ENCODE measurements at places on chromosomes 7 and 10.

- DNase-seq: no peak
These were observed 282.3 kb upstream of the CHRM2 start for GRCh38 chr7:136585954-136586670.

- no peak for DNase-seq
These were observed 102.6 kb upstream of the PFKP start for GRCh38 chr10:2964632-2965296.

- no peak for DNase-seq
These were observed 230.9 kb downstream of the AGMO start for GRCh38 chr7:15330943-15331342.

- no peak for DNase-seq
These were observed 64.9 kb upstream of the NRBF2 start for GRCh38 chr10:63068246-63068645.

GRCh38 chr10:118282670-118283069 is 59.5 kb downstream of the FAM204A start:
- DNase-seq: no peak

DNA sequence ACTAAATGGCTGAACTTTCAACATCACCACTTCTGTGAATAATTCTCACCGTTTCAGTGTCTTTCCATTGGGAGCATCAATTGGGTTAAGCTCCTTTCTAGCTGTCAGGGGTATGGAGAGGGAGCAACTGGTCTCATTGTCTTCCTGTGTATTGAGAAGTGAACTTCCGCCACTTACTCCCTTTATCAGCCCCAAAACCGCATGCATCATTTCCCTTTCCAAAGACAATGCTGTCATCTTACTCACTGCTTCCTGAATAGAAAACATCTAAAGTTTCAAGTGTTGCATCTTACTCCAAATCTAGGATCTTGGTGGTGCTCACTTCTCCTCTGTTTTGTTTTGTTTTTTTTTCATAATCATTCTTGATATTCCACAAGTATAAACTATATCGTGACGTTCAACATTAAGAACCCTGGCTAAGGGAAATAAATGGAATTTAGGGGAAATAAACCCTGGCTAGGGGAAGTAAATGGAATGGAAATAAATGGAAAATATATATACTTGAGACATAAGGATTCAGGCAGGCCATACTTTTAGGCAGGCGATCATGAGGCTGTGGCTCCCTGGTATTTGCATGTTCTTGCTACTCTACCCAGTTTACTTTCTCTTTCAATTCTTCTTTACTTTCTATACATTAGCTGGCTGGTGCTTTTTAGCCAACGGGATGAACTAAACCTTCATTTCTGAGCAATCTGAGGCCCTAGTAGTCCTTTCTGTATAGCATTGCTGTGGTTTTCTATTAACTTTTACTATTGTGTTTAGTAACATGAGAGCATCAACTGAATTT is 371.9 kb downstream of the BMPER start:
- DNase-seq: no peak

GRCh38 chr10:91564508-91564907 is 68.4 kb downstream of the PPP1R3C start:
- DNase-seq: no peak

- DNase-seq: no peak
These were observed 67.8 kb upstream of the ATP6V0A4 start for GRCh38 chr7:138865843-138866242.

DNA sequence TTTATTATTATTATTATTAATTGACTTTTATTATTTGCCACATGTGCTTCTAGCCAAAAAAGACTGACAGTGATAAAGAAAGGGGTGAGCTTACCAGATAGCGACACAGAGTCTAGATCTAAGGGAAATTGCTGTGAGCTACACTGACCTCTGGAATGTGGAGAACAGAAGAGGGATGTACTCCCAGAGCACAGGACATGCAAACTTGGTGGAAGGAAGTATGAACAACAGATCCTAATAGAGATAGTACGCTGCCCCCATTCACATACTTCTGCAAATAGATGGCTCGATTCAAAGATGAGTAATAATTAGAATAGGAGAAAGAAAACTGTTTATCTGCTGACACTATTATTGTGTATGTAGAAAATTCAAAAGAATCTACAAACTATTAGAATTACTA is 109.3 kb upstream of the HPS1 start:
- DNase-seq: no peak

DNA sequence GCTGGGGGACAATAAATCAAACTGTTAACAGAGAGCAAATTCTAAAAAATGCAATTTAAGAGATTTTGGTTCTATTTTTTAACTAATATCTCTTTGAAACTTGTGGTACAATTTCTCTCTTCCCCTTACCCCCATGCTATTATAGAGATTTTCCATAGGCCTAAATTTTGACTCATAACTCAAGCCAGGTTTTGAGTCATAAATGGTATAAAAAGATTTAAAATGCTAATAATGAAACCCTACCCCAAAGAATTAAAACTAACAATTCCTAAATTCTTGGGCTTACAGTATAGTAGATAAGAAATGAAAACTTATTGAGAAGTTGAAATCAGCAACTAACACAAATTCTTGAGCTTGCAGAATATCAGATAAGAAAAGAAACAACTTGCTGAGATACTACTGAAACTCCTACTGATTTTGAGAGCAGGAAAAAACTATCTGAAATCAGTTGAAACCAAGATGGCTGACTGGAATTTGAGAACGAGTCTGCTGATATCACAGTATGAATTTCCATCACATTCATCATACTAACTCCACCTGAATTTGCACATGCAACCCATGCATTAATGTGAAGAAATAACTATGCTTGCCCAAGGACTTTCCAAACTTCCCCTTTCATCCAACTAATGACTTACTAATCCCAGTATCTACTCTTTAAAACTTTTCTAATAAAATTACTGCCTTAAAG is 36.3 kb downstream of the POT1 start:
- DNase-seq: no peak

- DNase-seq: no peak
These were observed 211.1 kb upstream of the TCF7L2 start for GRCh38 chr10:112738606-112739591.

DNA sequence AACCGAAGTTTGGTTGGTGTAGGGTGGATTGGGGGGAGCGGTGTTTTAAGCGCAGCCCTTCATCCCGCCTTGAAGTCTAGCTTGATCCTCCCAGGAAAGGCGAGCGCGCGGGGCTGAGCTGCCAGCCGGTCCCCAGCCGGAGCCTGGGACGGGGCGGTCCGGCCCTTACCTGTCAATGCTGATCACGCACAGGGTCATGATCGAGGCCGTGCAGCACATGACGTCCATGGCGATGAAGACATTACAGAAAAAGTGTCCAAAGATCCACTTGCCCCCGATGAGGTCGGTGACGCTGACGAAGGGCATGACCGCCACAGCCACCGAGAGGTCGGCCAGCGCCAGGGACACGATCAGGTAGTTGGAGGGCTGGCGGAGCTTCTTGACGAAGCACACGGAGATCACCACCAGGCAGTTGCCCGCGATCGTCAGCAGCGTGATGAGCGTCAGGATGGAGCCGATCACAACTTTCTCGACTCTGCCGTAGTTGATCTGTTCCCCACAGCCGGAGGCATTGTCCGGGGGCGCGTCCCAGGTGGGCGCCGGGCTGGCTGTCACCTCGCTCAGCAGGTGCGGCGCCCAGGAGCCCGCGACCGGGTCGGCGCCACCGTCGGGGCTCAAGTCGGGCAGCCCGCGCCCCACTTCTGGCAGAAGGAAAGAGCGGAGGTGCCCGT is 740 bp downstream of the HTR7 start:
- no peak for DNase-seq

GRCh38 chr7:34240417-34240816 is 335.1 kb downstream of the BMPER start:
- no peak for DNase-seq

DNA sequence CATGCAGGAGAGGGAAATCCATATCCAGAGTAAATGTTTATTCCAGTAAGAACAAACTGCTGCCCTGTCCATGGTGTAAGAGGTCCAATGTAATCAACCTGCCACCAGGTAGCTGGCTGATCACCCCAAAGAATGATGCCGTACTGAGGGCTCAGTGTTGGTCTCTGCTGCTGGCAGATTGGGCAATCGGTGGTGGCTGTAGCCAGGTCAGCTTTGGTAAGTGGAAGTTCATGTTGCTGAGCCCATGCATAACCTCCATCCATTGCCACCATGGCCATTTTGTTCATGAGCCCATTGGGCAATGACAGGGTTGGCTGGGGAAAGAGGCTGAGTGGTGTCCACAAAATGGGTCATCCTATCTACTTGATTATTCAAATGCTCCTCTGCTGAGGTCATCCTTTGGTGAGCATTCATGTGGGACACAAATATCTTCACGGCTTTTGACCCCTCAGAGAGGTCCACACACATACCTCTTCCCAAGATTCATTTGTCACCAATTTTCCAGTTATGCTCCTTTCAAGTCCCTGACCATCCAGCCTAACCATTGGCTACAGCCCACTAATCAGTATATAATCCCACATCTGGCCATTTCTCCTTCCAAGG is 23.3 kb upstream of the PAPSS2 start:
- DNase-seq: no peak

DNA sequence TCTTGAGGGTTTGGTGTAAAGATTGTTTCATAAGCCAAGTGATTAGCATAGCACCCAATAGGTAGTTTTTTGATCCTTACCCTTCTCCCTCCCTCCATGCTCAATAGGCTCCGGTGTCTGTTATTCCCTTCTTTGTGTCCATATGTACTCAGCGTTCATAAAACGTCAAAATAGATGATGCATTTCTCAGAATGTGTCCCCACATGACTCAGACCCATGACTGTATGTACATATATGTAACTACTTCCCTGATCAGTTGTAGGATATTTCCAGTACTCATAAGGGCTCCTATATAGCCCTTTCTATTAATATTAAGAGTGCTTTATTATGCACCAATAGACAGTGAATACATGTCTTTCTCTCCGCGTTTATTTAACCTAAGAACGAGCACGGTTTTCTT is 466.9 kb downstream of the KIF20B start:
- no peak for DNase-seq
